CD14-positive monocyte (primary cell): ENCODE measurements at places on chromosomes 3 and 15. TPM values are rescaled to one million over a fixed set of nuclear protein-coding genes. Genes with fewer than 3 reads are reported as not detected.

DNA sequence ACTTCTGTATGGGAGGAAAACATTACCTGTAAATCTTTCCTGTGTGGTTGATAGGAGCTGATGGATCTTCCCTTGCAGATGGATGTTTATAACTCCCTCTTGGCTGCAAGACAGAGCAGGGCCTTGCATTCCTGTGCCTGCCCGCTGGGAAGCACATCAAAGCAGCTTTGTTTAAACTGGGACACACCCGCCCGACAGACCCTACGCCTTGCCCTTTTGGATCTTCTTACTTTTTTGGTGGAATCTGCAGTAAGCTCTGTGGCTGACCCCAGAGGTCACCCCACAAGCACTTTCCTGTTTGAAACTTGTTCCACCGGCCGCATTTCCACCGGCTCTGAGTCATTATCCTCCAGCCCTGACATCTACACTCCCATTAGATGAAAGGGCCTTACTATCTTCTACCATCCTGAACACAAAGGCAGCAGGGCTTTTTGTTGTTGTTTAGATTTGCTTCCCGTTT, 244.1 kb upstream of the STT3B start:
- no peak for DNase-seq
- H3K4me1 ChIP-seq = peaks cover 6% of the 10 kb centered on the region
- H3K27me3 ChIP-seq = no peaks in the 10 kb centered on the region
- H3K36me3 ChIP-seq = no peaks in the 10 kb centered on the region
- no peak overlapping the region for H3K4me3 ChIP-seq

SCN11A gene
- polyA plus RNA-seq = 0.01 TPM in 1 of 2 replicates, not detected in the other

GRCh38 chr15:67520321-67521028, 456 bp upstream of the C15orf61 start:
- H3K4me1 ChIP-seq = peaks cover 44% of the 10 kb centered on the region
- H3K36me3 ChIP-seq = no peaks in the 10 kb centered on the region
- no peaks in the 10 kb centered on the region for H3K27me3 ChIP-seq
- H3K4me3 ChIP-seq = peak overlapping the region; percentile 66
- peak overlapping the region; percentile 98 for H3K27ac ChIP-seq

DNA sequence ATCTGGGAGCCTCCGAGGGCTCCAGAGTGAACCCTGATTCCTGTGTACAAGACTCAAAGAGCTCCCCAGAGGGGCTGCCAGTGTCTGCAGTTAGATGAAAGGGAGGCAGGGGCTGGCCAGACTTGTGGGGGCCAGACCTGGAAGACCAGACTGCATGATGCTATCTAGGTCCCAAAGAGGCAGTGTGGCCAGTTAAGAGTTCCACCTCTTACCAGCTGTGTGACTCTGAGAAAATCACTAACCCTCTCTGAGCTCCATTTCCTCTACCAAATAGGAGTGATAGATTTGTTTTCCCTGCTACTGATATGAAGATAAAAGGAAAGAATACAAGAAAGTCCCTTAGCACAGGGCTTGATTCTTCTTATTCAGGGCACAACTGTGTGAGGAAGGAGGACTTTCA, 29.0 kb downstream of the ACSBG1 start:
- no peak overlapping the region for H3K4me3 ChIP-seq
- H3K27me3 ChIP-seq = no peaks in the 10 kb centered on the region
- no peaks in the 10 kb centered on the region for H3K4me1 ChIP-seq
- DNase-seq = no peak
- H3K27ac ChIP-seq = no peak overlapping the region

GRCh38 chr3:141051443-141052200, 475 bp downstream of the SPSB4 start:
- H3K4me1 ChIP-seq = peaks cover 14% of the 10 kb centered on the region
- H3K27ac ChIP-seq = no peak overlapping the region
- H3K27me3 ChIP-seq = peaks cover 67% of the 10 kb centered on the region
- no peaks in the 10 kb centered on the region for H3K36me3 ChIP-seq
- DNase-seq = no peak
- no peak overlapping the region for H3K4me3 ChIP-seq

DTX3L gene
- polyA plus RNA-seq = 5.0 and 8.6 TPM in 2 replicates

- H3K27me3 ChIP-seq = no peaks in the 10 kb centered on the region
- H3K27ac ChIP-seq = no peak overlapping the region
- no peak for DNase-seq
Measured at GRCh38 chr3:156033428-156033827, 87.0 kb upstream of the KCNAB1 start.

DNA sequence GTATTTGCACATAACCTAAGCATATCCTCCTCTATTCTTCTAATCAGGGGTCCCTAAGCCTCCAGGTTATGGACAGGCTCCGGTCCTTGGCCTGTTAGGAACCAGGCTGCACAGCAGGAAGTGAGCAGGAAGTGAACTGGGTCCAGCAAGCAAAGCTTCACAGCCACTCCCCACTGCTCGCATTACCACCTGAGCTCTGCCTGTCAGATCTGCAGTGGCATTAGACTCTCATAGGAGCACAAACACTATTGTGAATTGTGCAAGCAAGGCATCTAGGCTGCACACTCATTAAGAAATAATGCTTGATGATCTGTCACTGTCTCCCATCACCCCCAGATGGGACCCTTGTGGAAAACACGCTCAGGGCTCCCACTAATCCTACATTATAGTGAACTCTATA, 9.8 kb downstream of the MSL2 start:
- DNase-seq = no peak
- no peaks in the 10 kb centered on the region for H3K27me3 ChIP-seq
- H3K4me3 ChIP-seq = no peak overlapping the region

DNA sequence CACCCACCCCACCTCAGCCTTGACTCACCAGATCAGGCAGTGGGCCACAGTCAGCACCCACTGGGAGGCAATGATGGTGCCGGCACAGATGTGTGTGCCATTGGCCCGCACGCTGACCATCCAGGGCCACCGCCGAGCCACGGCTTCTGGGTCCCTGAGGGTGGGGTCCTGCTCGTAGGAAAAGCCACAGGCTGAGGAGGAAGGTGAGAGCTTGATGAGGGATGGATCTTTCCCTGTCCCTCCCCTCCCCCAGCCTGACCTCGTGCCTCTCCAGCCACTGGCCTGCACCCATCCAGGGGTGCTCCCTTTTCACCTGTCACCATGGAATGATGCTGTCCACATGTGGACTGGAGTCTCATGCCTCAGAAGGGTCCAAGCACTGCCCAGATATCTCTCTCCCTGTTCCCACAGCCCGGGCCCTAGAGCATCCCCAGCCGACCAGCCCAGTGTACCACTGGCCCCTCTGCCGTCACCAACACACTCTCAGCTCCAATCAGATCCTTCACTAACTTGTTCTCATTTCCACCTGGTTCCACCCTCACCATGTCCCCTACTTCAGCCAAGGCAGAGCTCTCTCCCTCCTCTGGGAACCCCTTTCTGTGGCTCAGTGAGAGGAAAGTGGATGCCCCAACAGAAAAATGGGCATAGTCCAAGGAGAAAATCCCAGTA, 2.0 kb downstream of the PRSS50 start:
- no peak overlapping the region for H3K27ac ChIP-seq
- DNase-seq = no peak
- H3K36me3 ChIP-seq = no peaks in the 10 kb centered on the region
- H3K4me3 ChIP-seq = no peak overlapping the region
- no peaks in the 10 kb centered on the region for H3K27me3 ChIP-seq

CCDC13 gene
- 0.97 TPM for polyA plus RNA-seq

CHRNA7 gene
- polyA plus RNA-seq = 1.3 and 1.8 TPM in 2 replicates

- no peak overlapping the region for H3K27ac ChIP-seq
- no peaks in the 10 kb centered on the region for H3K4me1 ChIP-seq
- no peak overlapping the region for H3K4me3 ChIP-seq
Measured at GRCh38 chr3:66656609-66657008, 155.8 kb upstream of the LRIG1 start.

DNA sequence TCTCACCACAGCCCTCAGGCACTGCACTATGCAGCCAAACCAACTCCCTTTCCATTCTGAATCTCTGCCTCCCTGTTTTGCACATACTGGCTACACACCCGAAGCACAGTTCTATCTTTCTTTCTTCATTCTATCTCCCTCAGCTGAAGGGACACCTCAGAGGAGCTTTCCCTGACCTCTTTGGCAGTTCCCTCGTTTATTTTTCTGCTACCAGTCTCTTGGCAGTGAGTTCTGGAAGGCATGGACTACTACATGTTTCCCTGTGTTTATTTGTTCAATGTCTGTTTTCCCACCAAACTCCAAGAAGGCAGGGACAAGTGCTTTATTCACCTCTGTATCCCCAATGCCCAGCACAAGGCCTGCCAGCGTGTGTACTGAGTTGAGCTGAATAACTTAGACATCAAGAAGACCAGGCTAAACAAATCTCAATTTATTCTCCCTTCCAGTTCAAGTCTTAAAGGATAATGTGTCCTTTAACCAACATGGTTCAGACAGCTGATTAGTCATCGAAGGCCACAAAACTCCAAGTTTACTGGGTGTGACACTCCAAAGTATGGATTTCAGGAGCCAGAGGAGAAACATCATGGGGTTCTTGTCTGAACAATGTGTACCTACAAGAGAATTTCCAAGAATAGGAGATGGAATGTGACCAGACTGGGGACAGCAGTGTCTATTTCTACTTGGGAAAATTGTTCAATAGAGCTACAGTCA, 260.1 kb upstream of the CTNNB1 start:
- no peak overlapping the region for H3K4me3 ChIP-seq
- H3K27me3 ChIP-seq = no peaks in the 10 kb centered on the region
- DNase-seq = no peak
- H3K27ac ChIP-seq = no peak overlapping the region
- H3K4me1 ChIP-seq = no peaks in the 10 kb centered on the region

GRCh38 chr3:129549805-129550204, 6.8 kb downstream of the H1-8 start:
- no peak for DNase-seq
- H3K4me1 ChIP-seq = peaks cover 34% of the 10 kb centered on the region
- H3K4me3 ChIP-seq = no peak overlapping the region
- peak overlapping the region; percentile 77 for H3K27ac ChIP-seq
- no peaks in the 10 kb centered on the region for H3K27me3 ChIP-seq
- no peaks in the 10 kb centered on the region for H3K36me3 ChIP-seq

DZIP1L gene
- polyA plus RNA-seq = 0.52 TPM

GRCh38 chr3:70042641-70043040, 43.1 kb downstream of the SAMMSON start:
- no peaks in the 10 kb centered on the region for H3K36me3 ChIP-seq
- no peak for DNase-seq
- no peak overlapping the region for H3K4me3 ChIP-seq
- H3K27me3 ChIP-seq = no peaks in the 10 kb centered on the region
- H3K4me1 ChIP-seq = no peaks in the 10 kb centered on the region

LEKR1 gene
- polyA plus RNA-seq = 0.51 TPM

DNA sequence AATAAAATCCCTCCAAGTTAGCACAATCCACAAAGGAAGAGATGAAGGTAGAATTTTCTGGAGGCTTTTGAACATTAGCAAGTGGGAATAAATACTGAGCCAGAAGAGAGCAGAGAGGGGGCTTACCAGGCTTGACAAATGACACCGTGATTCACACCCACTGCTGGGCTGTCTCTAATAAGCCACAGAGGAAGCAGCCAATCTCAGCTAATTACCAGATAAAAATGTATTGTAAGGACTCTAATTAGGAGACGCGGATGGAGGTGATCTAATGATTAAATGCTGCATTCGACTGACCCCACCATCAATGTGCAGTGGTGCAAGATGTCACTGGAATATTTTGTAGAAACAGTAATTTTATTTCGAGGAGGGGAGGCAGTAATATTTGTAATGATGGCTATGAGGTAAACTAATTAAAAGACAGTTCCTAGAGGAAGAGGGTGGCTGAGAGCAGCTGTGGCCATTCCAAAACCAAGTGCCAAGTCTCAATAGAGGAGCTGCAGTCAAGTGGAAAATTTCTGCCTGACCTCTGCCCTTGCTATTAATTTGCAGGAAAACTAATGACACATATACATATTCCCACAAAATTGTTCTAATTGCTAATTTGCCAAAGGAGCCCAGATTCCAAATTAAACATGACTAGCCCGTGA, 602.2 kb downstream of the FOXP1 start:
- H3K27ac ChIP-seq = no peak overlapping the region
- H3K36me3 ChIP-seq = peaks cover 77% of the 10 kb centered on the region
- H3K4me3 ChIP-seq = no peak overlapping the region

- no peaks in the 10 kb centered on the region for H3K36me3 ChIP-seq
- DNase-seq = no peak
- no peak overlapping the region for H3K27ac ChIP-seq
- peaks cover 5% of the 10 kb centered on the region for H3K4me1 ChIP-seq
- H3K27me3 ChIP-seq = peaks cover 3% of the 10 kb centered on the region
- no peak overlapping the region for H3K4me3 ChIP-seq
Measured at GRCh38 chr15:65323071-65323511, 18.6 kb downstream of the RNU5B-1 start.

PTH1R gene
- polyA plus RNA-seq = not detected in 2 replicates

CYP1A1 gene
- polyA plus RNA-seq = not detected

- H3K36me3 ChIP-seq = no peaks in the 10 kb centered on the region
- DNase-seq = no peak
- H3K4me3 ChIP-seq = no peak overlapping the region
- H3K27me3 ChIP-seq = no peaks in the 10 kb centered on the region
- H3K4me1 ChIP-seq = peaks cover 15% of the 10 kb centered on the region
Measured at GRCh38 chr15:98785807-98786621, 137.7 kb downstream of the IGF1R start.

DNA sequence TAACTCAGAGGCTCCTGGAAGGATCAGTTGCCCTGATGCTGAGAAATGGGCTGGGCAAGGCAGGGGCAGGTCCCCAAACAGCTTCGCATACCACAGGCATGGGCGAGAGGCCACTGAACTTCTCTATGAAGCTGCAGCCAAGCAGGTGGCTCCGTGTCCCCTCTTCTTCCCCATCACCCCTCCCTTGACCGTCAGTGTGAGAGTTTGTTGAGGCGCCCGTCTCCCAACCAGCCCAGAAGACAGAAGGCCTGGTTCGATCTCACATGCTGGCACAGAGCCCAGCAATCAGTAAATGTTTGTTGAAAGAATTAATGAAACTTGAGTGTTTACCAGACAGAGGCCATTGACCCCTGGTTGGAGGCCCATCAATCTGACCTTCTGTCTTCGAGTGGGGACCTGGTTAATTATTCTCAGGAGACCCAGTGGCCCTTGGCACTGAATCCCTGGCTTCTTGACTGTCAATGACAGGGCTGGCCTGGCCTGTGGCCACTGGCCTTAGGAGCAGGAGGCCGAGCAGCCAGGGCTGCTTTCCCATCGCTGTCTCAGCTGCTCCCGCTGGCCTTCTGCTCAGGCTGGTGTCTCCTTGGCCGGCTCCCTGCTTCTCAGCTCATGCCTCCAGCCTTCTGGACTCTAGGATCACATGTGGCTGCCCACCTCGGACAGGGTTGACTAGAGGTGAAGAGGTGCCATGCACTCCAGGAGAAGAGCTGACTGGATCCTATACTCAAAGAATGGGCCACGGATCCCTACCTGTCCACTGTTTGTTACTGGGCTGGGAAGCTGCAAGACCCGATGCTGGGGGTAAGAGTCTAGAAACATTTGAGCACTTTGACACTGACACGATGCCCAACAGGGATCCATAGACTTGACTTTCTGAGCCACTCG, 113.4 kb downstream of the ASB7 start:
- H3K4me3 ChIP-seq = no peak overlapping the region
- H3K27ac ChIP-seq = no peak overlapping the region
- peaks cover 4% of the 10 kb centered on the region for H3K4me1 ChIP-seq
- no peaks in the 10 kb centered on the region for H3K36me3 ChIP-seq
- H3K27me3 ChIP-seq = no peaks in the 10 kb centered on the region
- DNase-seq = no peak

GRCh38 chr3:57694146-57694545, 1.3 kb upstream of the DENND6A start:
- H3K4me1 ChIP-seq = peaks cover 39% of the 10 kb centered on the region
- H3K4me3 ChIP-seq = no peak overlapping the region
- no peaks in the 10 kb centered on the region for H3K27me3 ChIP-seq
- no peaks in the 10 kb centered on the region for H3K36me3 ChIP-seq
